M059J (cell line): ENCODE measurements at places on chromosomes 2 and 18. TPM values are rescaled to one million over a fixed set of nuclear protein-coding genes. Genes with fewer than 3 reads are reported as not detected.

DNA sequence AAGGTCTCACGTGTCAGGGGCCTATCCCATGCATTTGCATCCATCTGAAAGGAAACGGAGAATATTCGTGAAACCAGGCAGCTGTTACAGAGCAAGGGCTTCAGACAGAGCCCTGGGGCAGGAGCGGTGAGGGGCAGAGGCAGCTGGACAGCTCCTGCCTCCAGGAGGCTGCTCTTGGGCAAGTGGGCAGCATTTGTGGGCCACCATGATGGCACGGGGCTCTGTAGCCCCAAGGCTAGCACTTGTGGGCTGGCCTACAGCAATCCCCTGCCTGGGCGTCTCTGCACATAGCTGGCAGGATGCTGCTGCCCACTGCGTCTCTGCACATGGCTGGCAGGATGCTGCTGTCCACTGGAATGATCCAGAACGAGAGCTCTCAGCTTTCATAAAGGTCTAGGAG lies 52.8 kb upstream of the PTMA start:
- DNase-seq: no peak

Gene TMEM178A
- 0.79 and 3.9 TPM in 2 replicates for total RNA-seq

DNA sequence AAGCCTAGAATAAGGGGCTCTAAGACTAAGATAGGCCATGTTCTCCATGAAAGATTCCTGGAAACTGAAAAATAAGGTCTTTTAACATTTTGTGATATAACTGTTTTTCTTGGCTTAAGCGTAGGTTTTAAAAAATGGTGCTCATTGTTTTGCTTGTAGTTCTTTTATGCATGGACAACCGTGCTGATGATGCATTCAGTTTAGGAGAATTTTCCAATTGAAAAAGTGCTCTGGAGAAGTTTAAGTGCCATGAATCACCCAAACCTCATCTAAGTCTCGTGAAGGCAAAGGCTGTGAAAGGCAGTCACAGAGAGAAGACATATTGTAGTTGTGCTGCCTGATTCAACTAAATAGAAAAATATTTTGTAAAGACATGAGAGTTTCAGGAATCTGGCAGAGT lies 111.8 kb upstream of the GAREM1 start:
- no peak for DNase-seq

Gene IL36RN
- total RNA-seq: 0.02 TPM in 1 of 2 replicates, not detected in the other

GRCh38 chr2:238963161-238963970 lies 115.5 kb downstream of the TWIST2 start:
- DNase-seq: peak; percentile 10

DNA sequence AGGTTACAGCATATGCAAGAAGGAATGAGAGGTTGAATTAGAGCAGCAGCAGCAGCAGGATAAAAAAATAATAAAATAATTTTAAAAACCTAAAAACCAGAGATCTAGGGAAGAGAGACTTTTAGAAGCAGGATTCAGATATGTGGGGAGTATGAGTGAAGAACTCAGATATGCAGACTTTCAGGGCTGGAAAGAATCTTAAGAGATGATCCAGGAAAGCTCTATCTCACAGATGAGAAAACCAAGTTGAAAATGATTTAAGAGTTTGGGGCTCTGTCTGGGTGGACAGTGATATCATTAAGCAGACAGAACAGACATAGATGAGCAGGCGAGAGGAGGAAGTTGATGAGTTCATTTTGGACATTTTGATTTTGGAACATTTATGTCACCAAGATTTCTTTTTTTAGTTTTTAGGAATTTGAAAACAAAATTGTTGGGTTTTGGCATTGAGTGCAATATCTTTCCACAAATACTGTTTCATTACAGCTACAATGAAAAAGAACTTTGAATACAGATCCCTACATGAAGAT lies 31.8 kb downstream of the BCL2 start:
- no peak for DNase-seq

DNA sequence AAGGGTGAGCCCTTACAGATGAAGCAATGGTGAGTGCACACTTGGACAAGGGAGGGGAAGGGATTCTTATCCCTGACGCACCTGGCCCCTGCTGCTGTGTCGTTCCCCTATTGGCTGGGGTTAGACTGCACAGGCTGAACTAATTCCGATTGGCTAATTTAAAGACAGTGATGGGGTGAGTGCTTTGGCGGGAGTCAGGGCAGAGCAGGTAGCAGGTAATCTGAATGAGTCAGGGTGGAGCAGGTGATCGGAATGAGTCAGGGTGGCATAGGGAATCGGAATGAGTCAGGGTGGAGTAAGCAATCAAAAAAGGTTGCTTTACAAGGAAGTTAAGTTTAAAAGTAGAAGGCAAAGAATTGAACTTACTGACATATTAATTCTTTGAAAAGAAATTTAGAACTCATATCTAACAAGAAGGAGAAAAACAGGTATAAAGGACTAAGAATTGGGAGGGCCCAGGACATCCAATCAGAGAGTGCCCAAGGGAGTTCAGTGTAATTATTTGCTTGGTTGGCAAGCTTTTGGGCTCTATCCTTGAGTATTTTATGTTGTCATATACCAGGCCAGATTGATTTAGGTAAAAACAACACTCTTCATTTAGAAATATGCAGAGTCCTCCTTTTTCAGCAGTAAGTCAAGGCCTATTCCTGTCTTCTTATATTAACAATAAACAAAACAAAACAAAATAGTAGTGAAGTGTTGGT lies 52.3 kb upstream of the RALBP1 start:
- DNase-seq: no peak
